Left kidney (tissue), 8 donors: ENCODE measurements at places on chromosomes 11 and 22. TPM values are rescaled to one million over a fixed set of nuclear protein-coding genes. Genes with fewer than 3 reads are reported as not detected.

- no peak for DNase-seq
Observed at GRCh38 chr11:37343290-37343689, 745.3 kb upstream of the RAG2 start.

DNA sequence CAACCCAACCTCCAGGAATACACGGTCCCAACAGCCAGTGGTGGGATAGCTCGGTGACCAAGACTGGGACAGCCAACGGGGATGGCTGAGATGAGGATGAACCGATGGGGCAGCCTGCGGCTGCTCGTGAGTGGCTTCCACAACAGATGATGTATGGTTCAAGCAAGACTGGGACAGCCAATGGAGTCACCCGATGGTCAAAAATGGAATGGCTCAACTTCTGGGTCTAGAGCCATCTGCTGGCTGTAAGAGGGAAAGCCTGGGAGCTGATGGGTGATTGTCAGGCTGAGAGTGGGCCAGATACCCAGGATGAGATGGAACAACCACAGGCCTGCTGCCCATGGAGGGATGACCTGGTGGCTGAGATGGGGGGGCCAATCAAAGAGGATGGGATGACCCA, 35.5 kb downstream of the SYT7 start:
- no peak for DNase-seq

DNA sequence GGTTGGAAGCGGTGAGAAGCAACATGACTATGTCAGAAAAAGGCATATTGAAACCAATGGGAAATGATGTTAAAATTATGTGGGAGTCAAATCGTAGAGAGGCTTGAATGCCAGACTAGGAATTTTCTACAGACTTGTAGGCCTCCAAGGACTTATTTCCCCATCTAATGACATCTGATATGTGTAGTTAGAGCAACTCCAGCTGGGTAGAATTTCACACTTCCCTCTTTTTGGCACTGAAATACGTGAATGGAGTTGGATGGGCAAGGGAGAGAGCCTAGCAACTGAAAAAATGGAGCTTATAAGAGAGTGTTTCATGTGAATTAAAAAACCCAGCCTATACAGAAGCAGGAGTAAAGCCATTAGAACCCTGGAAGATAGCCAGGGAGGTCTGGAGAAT, 304.2 kb downstream of the INSC start:
- no peak for DNase-seq

- no peak for DNase-seq
Observed at GRCh38 chr11:78223320-78223954, 34.7 kb downstream of the USP35 start.

DNA sequence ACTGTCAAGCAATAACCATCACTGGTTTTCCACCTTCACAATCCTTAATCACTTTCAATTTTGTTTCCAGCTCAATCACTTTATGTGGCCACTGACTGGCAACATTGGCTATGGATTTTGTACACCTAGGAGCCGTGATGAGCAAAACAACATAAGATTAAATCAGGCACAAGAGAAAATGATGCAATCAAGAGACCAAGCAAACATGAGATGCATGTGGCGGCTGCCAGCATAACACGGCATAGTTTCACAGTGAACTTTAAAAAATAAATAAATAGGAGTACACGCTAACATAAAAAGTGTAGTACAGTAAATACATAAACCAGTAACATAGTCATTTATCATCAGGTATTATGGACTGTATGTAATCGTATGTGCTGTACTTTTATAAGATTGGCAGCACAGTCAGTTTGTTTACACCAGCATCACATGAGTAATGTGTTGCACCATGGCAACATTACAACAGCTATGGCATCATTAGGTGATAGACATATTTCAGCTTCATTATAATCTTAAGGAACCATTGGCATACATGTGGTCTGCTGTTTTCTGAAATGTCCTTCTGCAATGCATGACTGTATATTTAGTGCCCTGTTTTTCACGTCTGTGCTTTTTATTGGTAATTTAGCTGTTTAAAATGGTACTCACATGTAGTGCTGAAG, 83.3 kb upstream of the PRDM11 start:
- no peak for DNase-seq

GRCh38 chr11:60970890-60971289, 590 bp upstream of the CD6 start:
- no peak for DNase-seq

DNA sequence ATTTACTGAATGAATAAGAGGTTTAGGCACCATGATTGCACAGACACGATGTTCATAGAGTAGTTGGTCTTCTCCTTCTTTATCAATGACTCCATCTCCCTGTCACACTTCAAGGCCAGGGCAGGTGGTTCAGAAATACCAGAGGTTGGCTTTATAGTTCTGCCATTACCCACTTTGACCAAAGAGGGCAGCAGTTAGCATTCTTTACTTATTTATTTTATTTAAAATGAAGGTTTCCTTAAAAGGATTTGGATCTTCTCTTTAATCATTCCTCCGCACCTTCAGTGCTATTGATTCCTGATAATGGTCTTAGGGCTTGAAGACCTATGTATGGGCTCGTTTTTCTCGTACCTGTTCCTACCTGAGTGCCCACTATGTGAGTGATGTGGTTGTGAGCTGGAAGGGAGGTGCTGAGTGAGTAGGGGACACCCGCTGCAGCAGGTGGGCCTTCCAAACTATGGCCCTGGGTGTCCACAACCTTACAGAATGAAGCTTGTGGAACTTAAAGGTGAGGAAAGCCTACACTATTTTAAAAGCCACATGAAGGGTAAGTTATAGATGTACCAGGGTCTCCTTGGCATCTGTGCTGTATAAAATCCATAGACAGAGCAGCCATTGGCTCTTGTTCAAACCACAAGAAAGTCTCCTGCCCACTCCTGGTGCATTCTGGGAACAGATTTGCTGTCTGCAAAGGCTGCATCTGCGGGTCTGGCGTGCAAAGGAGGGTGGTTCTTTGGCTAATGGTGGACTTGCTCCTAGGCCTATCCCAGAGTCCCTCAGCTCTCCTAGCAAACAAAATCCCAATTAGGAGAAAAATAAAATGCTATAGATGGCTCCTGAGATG, 35.0 kb downstream of the TIMP3 start:
- no peak for DNase-seq

The TMEM138 gene
- 59.2 TPM for polyA plus RNA-seq

The CBLIF gene
- polyA plus RNA-seq = 0.20 TPM

The GGTLC2 gene
- not detected for polyA plus RNA-seq

The DKK3 gene
- polyA plus RNA-seq = 56.0 TPM

DNA sequence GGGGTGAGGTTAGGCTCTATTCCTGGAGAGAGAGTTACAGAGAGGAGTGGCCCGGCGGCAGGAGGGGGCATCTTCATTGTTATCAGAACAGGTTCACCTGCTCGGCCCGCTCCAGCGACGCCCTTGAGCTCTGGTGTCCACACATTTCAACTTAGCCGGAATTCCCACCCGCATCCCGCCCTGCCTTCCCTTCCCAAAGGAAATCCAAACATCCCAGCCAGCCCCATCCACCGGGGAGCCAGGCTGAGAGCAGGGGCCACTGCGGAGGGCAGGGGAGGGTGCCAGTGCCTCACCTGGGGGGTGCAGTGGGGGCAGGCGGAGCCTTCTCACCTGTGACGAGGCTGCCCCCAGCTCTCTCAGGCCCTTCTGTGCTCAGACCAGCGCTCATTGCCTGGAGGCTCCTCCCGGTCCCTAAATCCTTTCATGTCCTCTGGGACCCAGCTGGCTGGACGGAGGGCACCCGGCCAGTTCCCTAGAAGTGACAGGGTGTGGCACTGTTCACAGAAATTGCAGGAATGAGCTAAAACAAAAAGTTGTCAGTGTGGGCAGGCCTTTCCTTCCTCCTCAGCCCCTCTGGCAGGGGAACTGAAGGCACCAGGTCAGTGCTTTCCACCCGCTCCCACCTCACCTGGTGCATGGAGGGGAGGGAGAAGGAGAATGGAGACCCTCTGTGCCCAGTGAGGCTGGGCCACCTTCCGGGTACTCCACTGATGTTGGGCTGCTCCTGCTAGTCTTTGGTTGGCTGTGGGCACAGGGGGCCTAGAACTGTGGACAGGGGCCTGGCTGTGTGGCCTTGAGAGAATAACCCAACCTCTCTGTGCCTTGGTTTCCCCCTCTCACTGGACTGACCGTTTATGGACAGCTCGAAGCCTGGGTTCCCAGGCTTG, 2.2 kb upstream of the MRGPRG start:
- no peak for DNase-seq

DNA sequence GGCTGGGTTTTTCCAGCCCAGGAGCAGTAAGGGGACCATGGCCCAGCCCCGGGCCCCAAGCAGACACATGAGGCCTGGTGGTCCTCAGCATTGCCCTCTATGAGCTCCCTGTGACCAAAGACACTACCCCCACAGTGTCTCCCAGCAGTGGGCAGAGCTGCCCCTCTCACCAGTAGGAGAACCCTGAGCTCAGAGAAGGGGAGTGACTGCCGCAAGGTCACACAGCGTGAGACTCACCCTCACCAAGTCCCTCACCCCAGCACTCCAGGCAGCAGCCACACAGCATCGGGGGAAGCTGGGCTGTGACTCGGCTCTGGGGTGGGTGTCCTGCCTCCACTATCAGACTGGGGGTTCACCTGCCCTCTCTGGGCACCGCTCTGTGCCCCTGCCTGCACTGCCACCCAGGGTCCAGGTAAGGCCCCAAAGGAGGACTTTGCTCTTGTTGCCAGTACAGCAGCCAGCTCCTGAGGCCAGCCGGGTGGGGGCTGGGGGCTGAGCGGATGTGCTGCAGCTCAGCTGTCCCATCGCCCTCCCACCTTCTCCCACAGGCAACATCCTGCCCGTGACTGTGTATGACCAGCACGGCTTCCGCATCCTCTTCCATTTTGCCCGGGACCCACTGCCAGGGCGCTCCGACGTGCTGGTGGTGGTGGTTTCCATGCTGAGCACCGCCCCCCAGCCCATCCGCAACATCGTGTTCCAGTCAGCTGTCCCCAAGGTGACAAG, 7.9 kb upstream of the SH3BP1 start:
- DNase-seq = no peak

The TRPC6 gene
- polyA plus RNA-seq = 10.2 TPM

The PRG3 gene
- polyA plus RNA-seq = 0.48 TPM

GRCh38 chr11:78244080-78244479, 55.4 kb downstream of the USP35 start:
- no peak for DNase-seq

The LRRC55 gene
- polyA plus RNA-seq = 3.9 TPM

DNA sequence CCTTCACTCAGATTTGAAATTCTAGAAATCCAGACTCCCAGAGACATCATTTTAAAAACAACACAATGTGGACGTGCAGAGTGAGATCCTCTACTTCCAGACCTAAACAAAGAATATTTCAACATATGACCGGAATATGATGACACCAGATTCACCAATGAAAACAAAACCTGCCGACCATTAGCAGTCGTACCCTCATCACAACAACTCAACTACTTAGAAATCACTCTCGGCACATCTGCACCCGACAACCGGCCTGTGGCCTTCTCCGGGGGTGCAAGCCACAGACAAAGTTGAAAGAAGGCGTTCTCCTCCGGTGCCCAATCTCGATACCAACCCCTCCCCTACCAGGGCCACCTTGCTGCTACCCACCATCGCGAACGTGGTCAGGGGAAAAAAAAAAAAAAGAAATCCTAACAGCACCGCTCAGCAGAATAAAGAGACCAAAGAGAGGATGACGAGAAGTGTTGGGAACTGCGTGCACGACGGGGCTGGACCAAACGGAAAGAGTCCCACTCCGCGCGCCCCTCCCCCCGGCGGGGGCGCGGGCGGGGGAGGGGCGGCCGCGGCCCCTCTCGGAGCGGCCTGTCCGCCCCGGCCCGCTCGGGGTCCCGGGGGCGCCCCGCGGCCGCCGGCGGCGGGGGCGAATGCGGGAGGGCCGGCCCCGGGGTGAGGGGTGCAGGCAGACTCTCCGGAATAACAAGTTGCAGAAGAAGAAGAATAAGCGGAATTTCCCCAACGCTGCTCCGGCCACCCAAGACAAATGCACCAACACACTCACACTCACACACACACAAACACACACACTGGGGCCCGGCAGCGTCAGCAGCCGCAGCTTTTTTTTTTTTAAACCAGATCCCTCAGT, 1.7 kb downstream of the PHF21A start:
- peak; percentile 69 for DNase-seq

The XKR3 gene
- not detected for polyA plus RNA-seq

GRCh38 chr22:43887391-43887790, 4.4 kb downstream of the PNPLA5 start:
- no peak for DNase-seq

The TEX54 gene
- polyA plus RNA-seq = not detected

The ZNRD2 gene
- 37.5 TPM for polyA plus RNA-seq

The RTN4RL2 gene
- 2.5 TPM for polyA plus RNA-seq

The TCN2 gene
- polyA plus RNA-seq = 65.2 TPM
